ENCODE measurements at places on chromosomes 5 and 9. TPM values are rescaled to one million over a fixed set of nuclear protein-coding genes. Genes with fewer than 3 reads are reported as not detected.

GRCh38 chr9:121354762-121355161, 15.3 kb downstream of the STOM start:
- DNase-seq, result no peak

- no peak for DNase-seq
These were observed 84.3 kb downstream of the SMIM23 start for GRCh38 chr5:171869956-171870355.

GRCh38 chr5:78958672-78959445, 26.3 kb downstream of the ARSB start:
- DNase-seq, result no peak

DNA sequence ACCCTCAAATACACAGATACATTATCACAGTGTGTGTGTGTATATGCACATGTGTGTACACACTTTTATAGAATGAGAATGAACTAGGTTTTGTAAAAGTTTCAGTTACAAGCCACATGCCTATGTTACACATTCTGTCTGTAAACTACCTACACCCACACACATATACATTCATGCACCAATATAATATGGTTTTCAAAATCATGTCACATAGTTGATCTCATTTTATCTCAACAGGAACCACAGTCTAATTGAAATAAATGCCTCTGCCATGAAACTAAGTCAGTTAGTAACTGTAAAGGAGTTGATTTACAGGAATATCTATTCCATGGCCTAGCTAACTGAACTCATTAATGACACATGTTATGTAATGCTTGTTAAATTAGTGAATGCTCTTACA, 646.6 kb downstream of the PDE4D start:
- no peak for DNase-seq

DNA sequence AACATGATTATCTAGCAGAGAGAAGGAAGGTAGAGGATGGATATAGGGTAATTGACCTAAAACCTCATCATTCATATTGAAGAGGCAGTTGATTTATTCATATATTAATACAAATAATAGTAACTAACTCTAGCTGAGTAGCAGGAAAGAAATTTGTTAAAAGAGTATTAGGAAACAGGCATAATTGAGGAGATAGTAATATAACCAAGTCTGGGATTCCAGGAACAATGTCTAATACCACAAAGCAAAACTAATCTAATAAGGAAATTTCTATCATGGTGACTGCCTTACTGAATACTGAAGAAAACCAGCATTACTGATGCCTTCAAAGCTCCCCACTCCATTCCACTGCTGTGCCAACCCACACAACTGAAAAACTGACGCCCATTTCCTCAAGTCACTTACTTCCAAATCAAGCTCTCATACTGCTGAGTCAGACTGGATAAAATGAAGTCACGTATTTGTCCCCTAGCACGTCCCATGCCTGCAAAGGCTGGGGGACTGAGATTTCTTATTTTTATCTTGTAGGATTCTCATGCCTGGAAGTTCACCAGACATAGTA, 153.9 kb downstream of the SMC2 start:
- no peak for DNase-seq

DNA sequence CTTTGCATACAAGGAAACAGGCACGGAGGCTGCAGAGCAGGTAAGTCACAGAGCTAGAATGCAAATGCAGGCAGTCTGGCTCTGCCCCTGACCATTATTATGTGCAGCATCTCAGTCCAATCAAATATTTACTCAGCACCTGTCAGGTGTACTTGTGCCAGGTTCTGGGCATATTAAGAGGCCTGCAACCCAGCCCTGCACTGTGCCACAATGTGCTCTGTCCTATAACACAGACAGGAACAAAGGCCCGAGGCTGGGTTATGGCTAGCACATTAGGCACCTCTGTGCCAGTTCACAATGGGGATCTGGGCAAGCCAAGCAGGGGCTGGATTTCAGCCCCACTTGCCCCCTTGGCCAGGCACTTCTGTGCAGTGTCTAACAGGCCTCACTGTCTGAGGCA, 14.0 kb downstream of the ARL15 start:
- no peak for DNase-seq

GRCh38 chr9:100430286-100430940, 3.5 kb downstream of the MSANTD3 start:
- DNase-seq, result no peak

GRCh38 chr9:76194896-76195295, 199.3 kb downstream of the RFK start:
- DNase-seq, result no peak

DNA sequence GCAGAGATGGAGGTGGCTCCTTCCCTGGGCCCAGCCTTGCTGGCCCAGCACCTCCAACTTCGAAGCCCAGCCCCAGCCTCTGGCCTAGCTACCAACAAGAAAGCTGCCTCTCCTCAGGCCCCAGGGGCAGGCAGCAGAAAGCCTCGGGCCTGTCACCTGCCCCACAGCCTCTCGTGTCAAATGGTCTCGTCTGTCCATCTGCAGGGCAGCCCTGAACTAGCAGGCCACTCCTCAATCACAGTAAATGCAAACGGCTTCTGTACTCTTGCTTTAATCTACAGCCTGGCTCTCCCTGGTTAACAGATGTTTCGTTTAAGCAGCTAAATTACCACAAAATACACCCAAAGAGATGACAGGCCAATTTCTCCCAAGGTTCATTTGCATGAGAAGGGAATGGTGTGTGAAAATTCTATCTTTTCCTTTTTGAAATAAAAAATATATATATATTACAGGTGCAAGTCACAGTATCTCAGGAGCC, 21.5 kb downstream of the VAV2 start:
- DNase-seq, result no peak

DNA sequence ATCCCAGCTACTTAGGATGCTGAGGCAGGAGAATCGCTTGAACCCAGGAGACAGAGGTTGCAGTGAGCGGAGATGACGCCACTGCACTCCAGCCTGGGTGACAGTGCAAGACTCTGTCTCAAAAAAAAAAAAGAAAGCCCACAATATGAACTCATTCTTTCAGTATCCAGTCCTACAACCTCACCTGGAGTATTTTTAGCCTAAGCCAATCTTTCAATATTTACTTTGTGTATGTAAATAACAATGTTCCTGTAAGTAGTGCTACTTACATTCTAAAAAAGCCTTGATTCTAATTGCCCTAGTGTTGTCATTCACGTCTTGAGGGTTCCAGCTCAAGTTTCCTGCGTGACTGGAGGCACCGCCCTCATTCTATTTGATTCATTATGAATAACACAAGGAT, 62.0 kb downstream of the BHMT start:
- DNase-seq, result no peak

- no peak for DNase-seq
These were observed 28.9 kb downstream of the FYB1 start for GRCh38 chr5:39190311-39191102.

GRCh38 chr5:164679461-164679860, 1174.0 kb downstream of the MAT2B start:
- DNase-seq, result no peak

DNA sequence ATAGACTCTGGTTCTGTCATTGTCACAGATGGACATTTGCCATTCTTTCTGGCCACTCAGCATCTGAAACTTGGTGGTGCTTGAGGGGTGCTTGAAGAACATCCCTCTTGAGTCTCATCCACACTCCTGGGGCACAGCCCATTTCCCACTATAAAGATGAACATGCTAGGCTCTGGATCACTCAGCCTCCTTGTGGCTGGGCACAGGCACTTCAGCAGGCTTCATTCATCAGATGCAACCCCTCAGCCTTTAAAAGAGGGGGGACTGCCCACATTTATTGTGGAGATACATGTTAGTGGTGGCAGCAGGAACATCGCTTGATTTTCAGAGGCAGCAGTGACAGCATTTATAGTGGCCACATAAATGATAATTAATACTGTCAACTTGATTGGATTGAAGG, 124.7 kb upstream of the NIPBL start:
- DNase-seq, result no peak

DNA sequence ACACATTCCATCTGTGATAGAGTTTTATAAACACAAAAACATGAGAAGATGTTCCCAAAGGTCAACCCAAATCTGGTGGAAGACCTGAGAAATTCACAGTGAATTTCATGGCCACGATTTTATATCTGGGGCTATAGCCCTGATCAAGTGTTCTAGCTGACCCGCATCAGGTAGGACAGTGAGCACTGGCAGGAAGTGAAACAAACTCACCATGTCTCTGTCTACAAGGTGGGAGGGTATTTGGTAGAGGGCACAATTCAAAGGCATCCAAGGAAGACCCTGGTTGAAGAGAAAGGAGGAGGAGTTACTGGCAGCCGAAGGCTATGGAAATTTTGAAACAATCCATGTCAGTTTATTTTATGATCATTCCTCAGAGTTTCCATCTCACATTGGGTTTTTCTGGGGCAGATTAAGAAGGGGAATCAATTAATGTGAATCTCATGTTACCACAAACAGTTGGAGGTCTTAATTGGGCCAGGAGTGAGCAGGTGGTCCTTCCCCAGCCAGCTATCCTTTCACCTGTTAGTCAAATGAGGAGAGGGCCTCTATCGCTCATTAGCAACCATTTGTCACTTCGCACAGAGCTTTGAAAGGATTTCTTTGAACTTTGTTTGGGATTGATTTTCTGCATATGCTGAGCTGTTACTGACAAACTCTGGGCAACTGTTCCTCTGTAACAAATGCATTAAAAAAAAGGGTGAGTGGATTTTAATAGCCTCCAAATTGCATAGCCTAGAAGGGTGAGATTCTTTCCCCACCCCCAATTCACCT, 612.0 kb upstream of the CLINT1 start:
- DNase-seq, result no peak

DNA sequence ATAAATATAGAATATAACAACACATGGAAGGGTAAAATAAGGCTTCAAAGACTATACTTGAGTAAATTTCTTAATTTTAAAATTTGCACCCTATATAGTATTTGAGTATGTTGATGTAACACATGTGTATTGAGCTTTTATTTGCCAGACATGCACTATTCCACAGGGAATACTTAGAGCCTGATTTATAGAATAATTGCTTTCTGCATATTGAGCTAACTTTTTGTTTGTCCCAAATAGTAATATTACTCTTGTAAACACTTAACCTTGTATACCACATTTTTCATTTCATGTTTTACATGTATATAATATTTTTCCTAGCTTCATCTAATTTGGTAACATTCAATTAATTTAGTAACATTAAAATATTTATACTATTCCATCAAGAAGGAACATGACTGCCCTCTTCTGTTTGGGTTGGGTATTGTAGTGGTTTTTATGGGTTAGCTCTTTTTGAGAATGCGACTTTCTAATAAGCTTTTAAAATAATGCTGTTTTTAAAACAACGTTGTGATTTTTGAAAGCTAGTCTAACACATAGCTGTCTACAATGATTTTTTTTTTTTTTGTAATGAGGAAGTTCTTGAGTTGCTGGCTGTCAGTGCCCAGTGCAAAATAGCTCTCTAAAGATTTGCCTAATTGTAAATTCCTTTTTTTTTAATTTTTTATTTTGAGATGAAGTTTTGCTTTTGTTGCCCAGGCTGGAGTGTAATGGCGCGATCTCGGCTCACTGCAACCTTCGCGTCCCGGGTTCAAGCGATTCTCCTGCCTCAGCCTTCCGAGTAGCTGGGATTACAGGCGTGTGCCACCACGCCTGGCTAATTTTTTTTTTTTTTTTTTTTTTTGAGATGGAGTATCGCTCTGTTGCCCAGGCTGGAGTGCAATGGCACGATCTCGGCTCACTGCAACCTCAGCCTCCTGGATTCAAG, 4.8 kb downstream of the SUB1 start:
- no peak for DNase-seq

DNA sequence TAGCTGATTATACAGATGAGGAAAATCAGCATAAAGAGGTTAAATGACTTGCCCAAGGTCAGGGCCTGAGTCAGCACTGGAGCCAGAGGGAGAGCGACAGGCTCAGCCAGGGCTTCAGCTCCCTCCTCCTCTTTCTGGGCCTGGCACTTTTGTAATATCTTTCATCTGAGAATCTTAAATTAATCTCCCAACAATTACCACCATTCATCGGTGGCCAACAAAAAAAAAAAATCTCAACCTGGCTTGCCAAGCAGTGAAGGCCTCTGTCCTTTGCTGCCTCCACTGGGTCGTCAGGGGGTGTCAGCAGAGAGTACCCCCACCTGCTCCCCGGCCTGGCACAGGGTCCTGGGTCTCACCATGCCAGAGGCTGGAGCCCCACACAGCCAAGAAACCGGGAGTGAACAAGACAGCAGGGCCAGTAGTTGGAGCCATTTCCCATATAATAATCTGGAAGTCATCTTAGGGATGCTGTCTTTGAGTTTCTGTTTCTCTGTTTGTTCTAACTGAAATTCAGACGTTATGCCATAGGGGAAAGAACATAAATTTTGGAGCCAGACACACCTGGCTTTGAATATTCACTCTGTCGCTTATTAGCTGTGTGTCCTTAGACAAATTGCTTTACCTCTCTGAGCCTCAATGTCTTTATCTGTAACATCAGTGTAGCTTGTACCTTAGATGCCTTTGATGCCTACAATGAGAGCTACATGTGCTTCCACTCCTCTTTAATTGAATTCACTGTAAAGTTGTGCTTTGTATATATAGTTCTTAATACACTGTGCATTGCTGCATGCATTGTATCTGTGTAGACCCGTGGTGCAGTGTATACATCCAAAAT, 299.9 kb upstream of the MSX2 start:
- no peak for DNase-seq

- no peak for DNase-seq
These were observed at the start of gene FNBP1 for GRCh38 chr9:130042885-130043653. Gene FNBP1 (minus strand): TSS chr9:130043189. CDS start chr9:130042975, 214 bp downstream.

DNA sequence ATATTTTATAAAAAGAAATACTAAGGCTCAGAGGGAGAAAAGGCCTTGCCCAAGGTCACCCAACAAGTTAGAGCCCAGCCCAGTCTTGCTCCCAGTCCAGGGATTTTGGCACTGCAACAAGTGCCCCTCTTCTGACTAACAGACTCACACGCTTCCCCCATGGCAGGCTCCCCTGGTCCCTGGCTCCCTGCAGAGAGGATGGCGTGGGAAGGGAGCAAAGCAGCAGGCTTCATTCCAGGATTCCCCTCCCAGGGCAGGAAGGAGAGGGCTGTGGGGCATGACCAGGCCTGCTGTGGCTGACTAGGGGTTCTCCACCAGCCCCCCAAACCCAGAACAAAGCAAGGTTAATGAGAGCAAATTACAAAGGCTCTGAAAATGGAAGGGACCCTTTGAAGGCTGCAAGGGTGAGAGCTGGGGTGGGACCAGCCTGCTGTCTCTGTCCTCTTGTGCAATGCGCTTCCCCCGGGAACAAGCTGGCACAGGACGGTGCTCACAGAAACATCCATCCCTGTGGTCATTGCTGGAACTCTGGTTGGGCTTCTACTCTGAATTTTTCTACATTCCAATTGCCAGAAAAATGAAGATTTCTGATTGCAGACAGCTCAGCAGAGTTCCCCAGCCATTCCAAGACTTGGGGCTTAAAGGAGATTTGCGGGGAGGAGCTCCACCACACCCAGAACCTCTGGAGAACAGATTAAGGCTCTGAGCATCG, 37.1 kb upstream of the FAT2 start:
- no peak for DNase-seq

KIAA0825 gene
- total RNA-seq, result 2.6 TPM

ZFAND5 gene
- 94.5 TPM for total RNA-seq

TPM2 gene
- 184 TPM for total RNA-seq

RNF180 gene
- total RNA-seq, result 4.0 TPM

LAMC3 gene
- 1.4 TPM for total RNA-seq

NDST1 gene
- total RNA-seq, result 132 TPM

MTX3 gene
- 15.8 TPM for total RNA-seq

Data from esophagus squamous epithelium (tissue), 5 donors.